ENCODE measurements at places on chromosomes 1 and 21.
A peak's percentile ranks its signal among the peaks of the same experiment; 100 is the strongest.

GRCh38 chr1:228850141-228851100 lies 115.1 kb downstream of the RHOU start:
- DNase-seq = no peak

- DNase-seq = no peak
Measured at GRCh38 chr1:240763771-240764170, 151.8 kb upstream of the GREM2 start.

DNA sequence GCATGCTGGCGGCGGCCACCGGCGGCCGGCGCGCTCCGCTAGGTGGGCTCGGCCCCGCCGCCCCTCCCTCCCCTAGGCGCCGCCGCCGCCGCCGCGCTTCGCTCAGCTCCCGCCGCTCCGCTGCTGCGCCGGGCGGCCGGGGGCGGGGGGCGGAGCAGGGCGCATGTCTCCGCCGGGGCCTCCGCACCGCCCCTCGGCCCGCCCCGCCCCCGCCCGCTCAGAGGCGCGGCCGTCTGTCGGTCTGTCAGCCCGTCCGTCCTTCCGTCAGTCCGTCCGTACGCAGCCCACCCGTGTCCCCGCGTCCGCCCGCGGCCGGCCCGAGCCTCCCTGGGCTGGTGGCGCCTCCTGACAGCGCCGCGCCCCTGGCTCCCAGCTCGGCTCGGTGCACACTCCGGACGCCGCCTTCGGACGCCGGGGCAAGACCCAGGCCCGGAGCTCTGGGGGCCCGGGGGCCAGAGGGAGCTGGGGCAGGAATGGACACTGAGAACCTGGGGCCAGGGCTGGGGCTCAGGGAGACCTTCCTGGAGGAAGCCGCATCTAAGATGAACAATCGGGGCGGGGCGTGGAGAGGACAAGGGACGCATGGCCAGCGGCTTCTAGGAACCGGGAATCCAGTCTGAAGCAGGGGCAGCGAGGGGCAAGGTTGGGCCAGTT lies at the start of gene GPR153:
GPR153 (minus strand) TSS at position 138 of the 654 bp plus-strand sequence. CDS start 6,193 bp downstream, outside the sequence.
- no peak for DNase-seq

DNA sequence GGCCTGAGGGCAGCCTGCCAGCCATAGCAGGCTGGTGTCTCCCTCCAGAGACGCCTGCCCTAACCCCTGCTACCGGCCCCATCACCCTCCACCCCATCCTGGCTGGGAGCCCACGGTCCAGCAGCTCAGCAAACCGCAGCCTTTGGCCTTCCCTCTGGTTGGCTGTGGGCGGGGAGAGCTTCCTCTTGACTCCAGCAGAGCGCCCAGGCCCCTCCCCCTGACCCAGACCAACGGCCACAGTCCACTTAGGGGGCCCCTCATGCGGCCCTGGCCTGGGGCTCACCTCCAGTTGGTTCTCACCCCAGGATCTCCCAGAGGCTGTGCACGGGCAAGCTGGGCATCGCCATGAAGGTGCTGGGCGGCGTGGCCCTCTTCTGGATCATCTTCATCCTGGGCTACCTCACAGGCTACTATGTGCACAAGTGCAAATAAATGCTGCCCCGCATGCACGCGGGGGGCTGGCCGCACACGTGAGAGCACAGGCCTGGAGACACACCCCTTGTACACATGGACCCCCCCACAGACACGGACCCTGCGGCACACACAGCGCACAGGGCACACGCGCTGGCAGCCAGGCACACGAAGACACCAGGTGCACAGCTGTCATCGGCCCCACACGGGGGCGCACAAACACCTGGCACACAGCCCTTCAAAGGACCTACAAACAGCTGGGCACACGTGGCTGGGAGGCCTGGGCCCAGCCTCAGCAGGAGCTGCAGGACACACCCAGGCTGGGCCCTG lies 3.1 kb downstream of the SMIM1 start:
- peak; percentile 31 for DNase-seq

- DNase-seq = no peak
Measured at GRCh38 chr1:58401991-58402390, 144.5 kb downstream of the OMA1 start.

- no peak for DNase-seq
Measured at GRCh38 chr1:84319662-84320061, 18.2 kb downstream of the SAMD13 start.

GRCh38 chr1:209727785-209728184 lies 23.1 kb downstream of the HSD11B1 start:
- no peak for DNase-seq

DNA sequence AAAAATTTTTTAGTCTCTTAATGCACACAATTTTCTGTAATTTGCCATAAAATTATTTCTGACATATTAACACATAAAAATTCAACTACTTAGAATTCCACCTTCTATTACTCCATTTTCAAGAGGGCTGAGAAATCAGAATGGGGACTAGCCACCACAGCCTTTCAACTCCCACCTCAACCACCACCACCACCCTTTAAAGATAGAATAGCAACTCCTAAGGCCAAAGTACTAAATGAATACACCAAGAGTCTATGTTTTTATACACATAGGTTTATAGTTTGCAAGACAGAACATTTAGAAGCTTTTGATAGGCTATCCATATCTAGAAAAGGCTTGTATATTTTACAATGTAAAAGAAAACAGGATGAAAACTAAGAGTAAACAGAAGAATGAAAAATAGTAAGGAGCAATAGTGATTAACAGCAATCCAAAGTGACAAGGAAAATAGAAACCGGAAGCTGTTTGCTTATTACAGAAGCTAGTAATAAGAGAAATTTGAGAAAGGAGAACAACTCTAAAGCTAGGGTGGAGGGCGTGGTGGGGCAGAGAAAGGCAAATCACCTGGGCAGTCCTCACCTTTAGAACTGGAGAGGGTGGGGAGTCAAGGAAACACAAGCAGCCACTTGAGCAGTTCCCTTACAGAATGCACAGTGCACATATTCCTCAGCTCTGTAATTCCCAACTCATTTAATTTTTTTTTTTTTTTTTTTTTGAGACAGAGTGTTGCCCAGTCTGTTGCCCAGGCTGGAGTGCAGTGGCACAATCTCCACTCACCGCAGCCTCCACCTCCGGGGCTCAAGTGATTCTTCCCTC lies 27.7 kb downstream of the EPS15 start:
- no peak for DNase-seq

DNA sequence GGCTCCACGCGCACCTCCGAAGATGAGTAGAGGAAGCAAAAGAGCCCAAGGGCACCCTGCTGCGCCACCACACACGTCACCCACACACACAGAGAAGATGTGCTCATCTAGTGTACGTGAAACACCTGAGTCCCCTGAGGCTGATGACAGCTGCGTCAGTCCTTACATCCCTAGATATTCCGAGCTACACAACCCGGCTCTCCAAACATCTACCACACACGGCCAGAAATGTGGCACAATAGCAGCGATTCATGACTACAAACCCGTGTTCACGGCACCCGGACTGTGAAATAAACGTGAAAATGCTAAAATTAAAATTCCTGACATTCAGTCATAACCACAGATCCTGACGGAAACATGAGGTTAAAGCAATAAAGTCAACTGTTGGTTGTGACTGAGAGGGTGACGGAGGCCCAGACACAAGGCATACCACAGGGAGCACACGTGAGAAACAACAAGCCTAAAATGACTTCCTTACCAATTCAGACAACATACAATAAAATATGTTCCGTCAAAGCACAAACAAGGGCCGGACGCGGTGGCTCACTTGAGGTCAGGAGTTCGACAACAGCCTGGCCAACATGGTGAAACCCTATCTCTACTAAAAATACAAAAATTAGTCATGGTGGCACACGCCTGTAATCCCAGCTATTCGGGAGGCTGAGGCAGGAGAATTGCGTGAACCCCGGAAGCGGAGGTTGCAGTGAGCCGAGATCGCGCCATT lies 7.3 kb downstream of the SSU72 start:
- no peak for DNase-seq

GRCh38 chr21:44870748-44871495 lies 2.6 kb downstream of the PTTG1IP start:
- DNase-seq = no peak

DNA sequence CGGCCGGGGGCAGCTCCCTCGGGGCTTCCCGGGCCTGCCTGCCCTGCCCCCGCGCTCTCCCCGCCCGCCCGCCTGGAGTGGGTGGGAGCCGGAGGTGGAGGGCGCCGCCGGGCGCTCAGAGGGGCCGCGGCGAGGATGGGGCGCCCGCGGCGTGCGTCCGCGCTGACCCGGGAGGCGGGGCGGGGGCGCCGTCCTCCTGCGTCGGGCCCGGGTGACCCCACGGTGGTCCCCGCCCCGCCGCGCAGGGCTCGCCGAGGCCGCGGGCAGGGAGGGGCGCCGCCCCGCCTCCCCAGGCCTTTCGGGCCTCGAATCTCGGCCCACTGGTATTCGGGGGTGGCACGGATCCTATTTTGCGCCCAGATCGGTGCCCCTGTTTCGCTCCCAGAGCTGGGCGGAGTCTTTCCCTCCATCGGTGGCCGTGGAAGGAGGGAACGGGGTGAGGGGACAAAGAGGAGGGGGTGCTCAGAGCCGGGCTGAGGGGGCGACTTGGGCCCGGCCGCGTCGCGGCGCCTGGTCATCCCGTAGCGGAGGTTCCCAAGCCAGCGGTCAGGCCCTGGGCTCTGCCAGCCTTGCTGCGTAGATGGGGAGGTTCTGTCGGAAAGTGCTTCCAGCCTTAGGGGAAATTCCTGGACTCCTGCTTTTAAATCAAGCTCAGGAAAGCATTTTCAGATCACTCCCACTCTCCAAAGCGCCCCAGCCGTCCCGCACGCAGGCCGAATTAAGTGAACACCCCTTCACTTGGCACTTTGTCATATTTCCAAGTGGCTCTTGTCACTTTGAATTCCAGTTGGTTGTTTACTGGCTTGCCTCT lies 545 bp downstream of the PATJ start:
- no peak for DNase-seq

- no peak for DNase-seq
Measured at GRCh38 chr21:45949928-45950739, 31.4 kb upstream of the COL6A1 start.

GRCh38 chr1:6056572-6056948 lies 10.9 kb downstream of the KCNAB2 start:
- DNase-seq = no peak

- DNase-seq = no peak
Measured at GRCh38 chr1:39500862-39501389, 9.5 kb downstream of the BMP8A start.

DNA sequence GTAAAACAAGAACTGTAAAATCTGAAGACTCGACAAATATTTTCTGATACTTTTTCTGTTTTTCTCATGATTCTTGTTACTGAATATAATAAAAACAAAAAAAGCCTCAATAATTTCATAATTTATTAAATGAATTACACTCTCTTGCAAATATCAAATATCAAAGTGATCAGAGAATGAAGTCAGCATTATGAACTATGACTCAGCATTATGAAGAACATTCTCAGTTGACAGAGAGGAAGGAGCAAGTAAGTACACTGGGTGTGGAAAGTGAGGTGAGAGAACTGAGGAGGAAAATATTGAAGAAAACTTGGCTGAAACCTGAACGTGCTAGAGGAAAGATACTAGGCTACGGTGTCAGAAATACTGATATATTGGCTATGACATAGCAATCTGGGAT lies 529.5 kb downstream of the KCNT2 start:
- DNase-seq = no peak

DNA sequence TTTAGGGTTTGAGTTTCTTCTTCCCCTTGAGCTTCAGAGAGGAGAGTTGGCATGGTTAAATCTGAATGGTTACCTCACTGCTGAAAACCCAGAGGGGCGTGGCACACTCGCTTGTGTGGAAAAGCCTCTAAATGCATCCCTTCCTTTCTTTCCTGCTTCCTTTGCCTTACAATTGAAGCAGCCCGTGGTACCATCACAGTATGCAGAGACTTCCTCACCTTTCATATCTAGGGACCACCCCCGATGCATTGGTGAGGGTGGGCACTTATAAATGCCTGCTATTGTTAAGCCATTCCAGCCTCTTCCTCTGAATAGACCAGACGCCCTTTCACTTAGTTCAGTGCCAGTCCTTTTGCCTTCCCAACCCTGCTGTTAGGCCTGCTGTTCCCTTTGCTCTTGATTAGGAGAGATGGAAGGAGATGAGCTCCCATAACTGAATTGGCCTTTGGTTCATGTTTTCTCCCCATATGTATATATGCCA lies 21.9 kb upstream of the LAX1 start:
- no peak for DNase-seq

DNA sequence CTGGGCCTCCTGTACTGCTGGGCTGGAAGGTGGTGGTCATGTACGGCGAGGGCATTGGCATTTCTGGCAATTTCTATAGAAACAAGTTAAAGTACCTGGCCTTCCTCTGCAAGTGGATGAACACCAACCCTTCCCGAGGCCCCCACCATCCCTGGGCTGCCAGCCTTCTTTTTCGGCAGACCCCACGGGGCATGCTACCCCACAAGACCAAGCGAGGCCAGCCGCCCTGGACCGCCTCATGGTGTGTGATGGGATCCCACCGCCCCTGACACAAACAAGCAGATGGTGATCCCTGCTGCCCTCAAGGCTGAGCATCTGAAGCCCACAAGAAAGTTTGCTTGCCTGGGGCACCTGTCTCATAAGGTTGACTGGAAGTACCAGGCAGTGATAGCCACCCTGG lies 76.0 kb downstream of the NFASC start:
- DNase-seq = no peak

DNA sequence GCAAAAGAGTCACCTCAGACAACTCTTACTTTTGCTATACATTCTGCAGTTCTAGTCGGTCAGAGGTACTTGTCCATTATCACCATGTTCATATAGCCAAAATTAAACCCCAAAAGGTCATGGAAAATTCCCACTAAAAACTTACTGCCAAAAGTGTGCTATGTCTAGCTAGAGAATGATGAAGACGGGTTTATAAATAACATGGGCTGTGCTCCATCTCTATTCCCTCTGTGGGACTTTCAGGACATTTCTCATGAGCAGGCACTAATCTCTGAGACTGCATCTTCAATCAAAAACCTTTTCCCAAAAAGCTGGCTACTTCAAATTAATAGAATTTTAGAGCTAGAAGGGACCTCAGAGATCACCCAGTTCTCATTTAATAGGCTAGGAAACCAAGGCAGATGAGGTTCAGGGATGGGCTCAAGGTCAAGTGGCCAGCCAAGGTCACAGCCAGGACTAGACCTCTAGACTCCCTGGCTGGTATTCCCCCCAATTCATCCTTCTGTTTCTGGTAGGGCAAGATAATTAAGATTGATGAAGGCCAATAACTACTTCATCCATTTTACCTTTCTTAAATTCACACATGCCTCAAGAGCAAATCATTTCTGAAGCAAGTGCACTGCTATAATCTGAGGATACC lies 21.0 kb upstream of the MOB3C start:
- DNase-seq = no peak

GRCh38 chr1:28115267-28115666 lies 26.9 kb upstream of the EYA3 start:
- no peak for DNase-seq

DNA sequence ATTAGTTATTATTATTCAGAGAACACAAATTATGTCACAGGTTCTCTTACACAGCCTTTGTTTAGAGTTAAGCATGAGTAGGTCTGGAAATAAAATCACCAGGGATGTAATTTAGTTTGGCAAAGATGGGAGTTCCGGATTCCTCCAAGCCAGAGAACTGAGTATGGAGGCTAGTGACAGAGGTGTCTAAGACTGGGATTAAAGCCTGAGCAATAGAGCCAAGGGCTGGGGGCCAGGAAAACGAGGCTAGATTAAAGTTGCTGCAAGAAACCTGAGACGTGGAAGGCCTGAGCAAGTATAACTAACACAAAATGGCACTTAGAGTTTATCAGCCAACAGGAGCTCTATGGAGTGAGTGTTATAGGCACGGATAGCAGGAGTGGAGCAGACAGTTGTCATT lies 381.6 kb downstream of the SRGAP2C start:
- no peak for DNase-seq

Measured in astrocyte of the cerebellum (primary cell).